ENCODE measurements at places on chromosomes 2 and 18. TPM values are rescaled to one million over a fixed set of nuclear protein-coding genes. Genes with fewer than 3 reads are reported as not detected.

CAPN14 gene
- 0.15 TPM for total RNA-seq

AGBL5 gene
- 14.8 TPM for total RNA-seq

ANKRD30BL gene
- not detected for total RNA-seq

TUBA4B gene
- not detected for total RNA-seq

SPDYA gene
- not detected for total RNA-seq

SAG gene
- total RNA-seq, result not detected

ADAM23 gene
- 5.8 TPM for total RNA-seq

ALPG gene
- not detected for total RNA-seq

DYSF gene
- 300 TPM for total RNA-seq

IL1RL1 gene
- 20.5 TPM for total RNA-seq

C2orf15 gene
- 0.41 TPM for total RNA-seq

KIF5C gene
- 0.58 TPM for total RNA-seq

GPR39 gene
- total RNA-seq, result 0.29 TPM

IL36B gene
- total RNA-seq, result not detected

SLC8A1 gene
- total RNA-seq, result 1.2 TPM

G6PC2 gene
- total RNA-seq, result not detected
